Fibroblast of skin of right quadriceps (primary cell): ENCODE measurements at places on chromosomes 11 and 22.

DNA sequence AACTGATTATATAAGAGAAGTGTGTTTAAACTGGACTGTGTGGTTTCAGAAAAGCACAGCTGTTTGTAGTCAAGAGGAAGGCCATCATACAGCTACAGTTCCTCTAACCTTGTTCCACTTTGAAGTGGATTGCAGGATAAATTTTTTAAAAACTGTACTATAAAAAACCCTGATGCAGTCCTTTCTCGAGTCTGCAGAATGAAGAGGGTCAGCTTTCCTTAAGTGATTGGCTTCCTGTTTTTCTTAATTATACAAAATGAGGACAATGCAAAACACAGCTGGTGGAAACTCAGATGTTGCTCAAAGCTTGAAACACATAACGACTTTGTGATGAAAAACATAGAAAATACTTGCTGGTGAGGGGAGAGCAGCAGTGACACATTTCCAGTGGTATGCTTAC, 1060.5 kb downstream of the DLG2 start:
- no peak for DNase-seq

DNA sequence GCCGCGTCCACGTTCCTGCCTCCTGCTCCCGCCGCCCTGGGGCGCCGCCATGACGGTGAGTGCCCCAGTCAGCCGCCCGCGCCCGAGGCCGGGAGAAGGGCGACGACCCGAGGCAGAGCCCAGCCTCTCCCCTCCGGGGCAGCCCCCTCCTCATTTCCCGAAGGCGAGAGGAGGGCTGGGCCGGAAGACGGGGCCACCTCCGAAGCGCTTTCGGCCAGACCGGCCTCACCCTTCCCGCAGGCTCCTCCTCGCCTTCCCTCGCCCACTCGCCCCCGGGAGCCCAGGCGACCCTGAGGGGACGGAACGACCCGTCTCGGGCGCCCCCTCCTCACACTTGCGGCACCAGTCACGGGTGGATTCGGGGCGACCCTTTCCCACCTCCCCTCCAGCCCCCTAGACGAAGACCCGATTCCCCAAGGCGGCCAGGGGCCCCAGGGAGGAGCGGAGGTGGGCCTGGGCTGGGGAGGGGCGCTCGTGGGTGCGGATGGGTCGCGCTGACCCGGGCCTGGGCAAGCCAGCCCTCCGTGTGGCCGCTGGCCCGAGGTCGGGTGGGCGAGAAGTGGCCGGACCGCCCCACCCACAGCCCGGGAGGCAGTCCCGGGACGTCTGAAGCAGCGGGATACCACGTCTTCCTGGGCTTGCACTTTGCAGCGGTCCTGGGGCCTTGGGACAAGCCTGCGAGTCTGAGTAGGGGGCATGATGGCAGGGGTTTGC, 49.7 kb downstream of the TRIOBP start:
- no peak for DNase-seq

DNA sequence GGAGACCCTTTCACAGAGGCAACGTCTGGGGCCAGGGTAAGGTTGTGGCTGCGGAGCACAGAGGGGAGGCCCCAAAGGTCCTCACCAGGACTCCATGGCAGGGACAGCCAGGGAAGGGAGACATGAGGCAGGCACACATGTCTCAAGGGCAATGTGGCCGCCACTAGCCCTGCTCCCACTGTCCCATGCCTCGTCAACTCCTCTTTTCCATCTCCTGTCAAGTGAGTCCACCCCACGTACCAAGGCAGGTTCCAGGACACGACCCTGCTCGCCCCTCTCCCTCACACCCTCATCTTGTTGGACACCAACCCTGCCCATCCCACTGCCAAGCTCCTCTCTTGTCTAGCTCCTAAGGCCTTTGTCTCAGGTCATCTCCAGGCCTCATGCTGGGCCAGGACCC, 73.2 kb downstream of the RRM1 start:
- no peak for DNase-seq

- DNase-seq: peak; percentile 89
Measured at GRCh38 chr11:77073328-77074001, 6.7 kb downstream of the CAPN5 start.

GRCh38 chr11:91984033-91984584, 240.5 kb upstream of the FAT3 start:
- no peak for DNase-seq

- DNase-seq: no peak
Measured at GRCh38 chr11:132361011-132361550, 990.7 kb downstream of the NTM start.

DNA sequence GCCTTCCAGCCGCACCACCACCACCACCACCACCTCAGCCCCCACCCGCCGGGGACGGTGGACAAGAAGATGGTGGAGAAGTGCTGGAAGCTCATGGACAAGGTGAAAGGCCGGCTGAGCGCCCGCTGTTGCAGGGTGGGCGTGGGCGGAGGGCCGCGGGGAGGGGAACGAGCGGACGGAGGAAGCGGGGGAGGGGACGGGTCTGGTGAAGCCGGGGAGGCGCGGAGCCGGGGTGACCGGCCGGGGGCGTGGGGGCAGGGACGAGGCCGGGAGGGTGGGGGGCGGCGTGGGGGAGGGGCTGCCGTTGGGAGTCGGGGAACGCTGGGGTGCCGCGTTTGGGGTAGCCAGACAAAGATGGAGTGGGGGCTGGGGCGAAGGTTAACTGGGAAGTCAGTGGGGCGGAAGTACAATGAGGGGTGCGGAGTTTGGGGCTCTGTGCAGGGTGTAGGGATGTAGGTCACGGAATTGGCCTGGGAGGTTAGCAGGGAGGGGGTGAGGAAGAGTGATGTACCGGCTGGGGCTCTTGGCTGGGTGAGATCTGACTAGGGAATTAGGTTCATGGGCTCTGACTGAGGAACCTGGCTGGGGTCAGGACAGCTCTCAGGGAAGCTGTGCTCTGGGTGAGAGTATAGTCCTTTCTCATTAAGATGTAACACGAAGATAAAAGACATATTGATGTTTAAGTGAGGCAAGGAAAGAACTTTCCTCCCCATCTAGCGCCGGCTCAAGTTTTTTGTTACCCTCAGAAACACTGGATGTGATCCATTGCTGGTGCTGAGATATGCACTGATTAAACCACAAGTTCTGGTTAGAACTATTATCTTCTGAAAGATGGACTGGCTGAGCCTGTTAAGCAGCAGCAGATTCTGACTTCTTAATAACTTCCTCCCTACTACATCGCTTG, 624 bp downstream of the CBL start:
- DNase-seq: peak; percentile 11

DNA sequence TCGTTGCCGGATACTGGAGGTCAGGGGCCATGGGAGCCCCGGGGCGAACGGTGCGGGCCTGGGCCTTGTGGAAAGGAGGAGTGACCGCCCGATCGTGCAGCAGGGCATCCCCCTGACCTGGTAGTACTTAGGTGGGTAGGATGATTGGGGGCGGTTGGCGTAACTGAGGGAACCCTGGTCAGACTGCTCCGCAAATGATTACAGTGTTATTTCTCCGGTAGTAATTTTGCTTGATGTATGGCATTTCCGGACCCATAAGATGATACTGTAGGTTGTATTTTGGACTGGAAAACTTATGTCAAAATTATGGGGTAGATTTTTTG, 762 bp downstream of the MTMR3 start:
- no peak for DNase-seq

- peak; percentile 94 for DNase-seq
Measured at GRCh38 chr11:33723238-33723881, 12.9 kb downstream of the CD59 start.

DNA sequence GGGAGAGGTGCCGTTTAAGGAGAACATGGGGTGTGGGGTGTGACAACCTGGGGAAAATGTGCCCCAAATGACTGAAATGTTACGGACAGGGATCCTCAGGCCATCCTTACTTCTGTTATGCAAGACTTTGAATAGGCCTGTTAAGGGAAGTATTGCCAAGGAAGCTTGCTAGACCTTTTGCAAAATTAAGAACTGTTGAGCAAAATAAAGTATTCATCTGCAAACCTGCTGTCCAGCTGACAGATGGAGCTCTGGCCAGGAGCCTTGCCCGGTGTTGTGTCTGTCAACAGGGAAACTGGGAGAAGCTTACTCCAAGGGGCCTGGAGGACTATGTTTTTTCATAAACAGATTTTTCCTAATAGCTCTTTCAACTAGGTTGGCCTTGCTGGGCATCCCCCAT, 48.0 kb downstream of the FAT3 start:
- DNase-seq: no peak

DNA sequence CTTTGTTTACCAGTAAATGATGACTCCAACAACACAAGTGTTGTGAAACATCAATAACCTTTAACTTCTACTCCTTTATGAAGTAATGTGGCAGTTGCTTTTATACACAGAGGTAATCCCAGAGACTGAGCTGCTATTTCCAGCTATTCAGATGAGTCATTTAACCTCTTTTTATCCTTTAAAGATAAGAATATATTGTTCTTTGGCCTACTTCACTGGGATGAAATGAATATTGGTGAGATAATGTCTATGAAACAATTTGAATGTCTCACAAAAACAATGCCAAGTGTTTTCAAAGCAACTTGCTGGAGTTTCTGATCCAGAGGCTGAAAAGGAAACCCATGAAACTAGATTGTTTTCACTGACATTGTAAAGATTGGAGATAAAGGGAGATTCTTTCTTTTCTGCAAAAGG, 564.4 kb upstream of the LUZP2 start:
- peak; percentile 23 for DNase-seq

GRCh38 chr11:22832315-22833015, 2.9 kb upstream of the SVIP start:
- DNase-seq: no peak

DNA sequence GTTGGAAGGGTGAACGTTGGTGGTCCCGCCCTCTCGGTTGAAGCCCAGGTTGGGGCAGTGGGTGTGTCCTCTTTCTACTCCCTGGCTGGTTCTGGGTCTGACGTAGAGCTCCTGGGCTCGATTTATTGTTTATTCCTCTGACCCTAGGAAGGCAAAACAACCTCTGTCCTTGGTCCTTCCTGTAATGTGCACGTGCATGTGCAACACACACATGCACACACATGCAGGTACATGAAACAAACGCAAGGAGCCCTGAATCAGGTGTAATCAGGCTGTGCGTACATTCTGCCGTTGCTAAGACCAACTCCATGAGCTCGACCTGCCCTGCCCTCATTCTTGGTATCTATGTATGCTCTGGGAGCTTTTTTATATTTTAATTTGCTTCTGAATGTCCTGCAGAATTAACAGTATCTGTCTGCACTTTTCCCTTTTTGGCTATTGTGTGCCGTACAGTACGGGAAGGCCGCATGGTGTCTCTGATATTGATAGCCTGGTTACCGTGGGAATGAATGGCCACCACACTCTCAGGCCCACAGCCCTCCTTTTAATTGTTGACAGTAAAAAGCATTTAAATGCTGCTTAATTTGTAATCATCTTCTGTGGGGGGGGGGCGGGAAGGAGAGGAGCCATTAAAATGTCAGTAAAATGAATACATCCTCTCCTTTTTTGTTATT, 66.0 kb upstream of the NNMT start:
- no peak for DNase-seq

- no peak for DNase-seq
Measured at GRCh38 chr11:86801364-86801763, 1.0 kb downstream of the PRSS23 start.

- no peak for DNase-seq
Measured at GRCh38 chr11:63490551-63491239, at the start of gene PLAAT5. Gene PLAAT5, minus strand, starts transcription at chr11:63491167. Its CDS starts 133 bp downstream, at chr11:63491034.
